ENCODE measurements at places on chromosomes 16 and 17.

DNA sequence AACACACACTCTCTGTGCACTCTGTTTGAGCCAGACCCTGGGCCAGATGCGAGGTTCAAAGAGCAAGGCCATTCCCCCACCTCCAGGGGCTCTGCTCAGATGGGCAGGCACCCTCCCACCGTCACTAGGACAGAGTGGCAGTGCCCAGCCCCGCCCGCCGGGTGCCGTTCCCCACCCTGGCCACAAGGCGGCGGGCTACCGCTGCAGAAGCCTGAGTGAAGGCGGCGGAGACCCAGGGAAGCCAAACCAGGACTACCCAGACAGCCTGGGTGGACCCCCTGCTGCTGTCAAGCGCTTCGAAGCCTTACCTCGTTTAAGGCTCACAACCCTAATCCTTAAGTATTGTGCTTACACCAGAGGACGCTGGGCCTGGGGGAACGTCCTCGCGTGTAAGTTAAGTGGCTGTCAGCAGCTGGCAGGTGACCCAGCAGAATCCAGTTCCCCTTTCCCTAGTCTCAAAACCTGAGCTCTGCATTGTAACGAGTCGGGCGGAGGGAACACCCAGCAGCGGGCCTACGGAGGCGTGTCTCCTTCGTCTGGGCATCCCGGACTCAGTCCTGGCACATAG lies 4.5 kb downstream of the ARHGAP27 start:
- peak; percentile 79 for DNase-seq

DNA sequence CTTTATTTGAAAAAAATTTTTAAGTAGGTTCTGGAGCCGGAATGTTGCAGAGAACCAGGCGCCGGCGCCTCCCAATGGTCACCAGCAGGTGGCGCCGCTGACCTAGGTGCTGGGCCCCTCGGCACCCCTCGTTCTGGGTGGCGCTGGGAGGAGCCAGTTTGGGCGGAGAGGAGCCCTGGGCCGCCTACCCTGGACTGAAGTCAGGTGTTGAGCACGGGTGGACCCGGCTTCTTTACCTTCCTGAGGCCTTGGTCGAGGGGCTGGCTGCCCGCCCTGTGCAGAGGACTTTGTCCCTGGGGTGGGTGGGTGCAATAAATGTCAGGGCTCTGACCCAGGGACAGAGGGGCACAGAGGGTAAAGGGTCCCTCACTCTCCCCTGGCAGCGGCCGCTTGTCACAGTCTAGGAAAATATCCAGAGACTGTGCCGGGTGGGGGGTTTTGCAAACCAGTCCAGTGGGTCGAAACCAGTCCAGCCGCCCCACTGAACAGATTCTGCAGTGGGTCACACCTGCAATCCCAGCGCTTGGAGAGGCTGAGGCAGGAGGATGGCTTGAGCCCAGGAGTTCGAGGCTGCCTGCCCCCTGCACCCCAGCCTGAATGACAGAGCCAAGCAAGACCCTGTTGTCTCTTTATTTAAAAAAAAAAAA lies 30.1 kb upstream of the TNFRSF13B start:
- peak; percentile 78 for DNase-seq

- DNase-seq: no peak
Measured at GRCh38 chr17:40462343-40463121, 19.3 kb downstream of the IGFBP4 start.

DNA sequence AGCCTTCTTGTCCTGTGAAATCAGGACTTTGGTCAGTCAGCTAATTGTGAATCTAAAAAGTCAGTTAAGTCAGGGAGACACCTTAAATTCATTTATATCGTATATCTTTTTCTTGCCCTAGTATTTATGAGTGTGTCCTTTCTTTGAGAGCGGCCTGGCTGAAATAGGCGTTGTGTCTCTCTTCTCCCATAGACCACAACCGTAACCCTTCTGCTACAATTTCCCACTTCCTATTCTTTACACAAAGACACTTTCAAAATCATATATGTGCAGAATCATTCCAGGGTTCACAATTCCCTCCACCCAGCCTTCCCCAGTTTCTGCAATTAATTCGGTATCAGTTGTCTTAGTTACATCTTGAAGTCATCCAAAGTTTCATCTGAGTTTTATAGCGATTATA lies 14.0 kb upstream of the COTL1 start:
- no peak for DNase-seq

- DNase-seq: no peak
Measured at GRCh38 chr17:78958641-78959127, 21.0 kb downstream of the LGALS3BP start.

DNA sequence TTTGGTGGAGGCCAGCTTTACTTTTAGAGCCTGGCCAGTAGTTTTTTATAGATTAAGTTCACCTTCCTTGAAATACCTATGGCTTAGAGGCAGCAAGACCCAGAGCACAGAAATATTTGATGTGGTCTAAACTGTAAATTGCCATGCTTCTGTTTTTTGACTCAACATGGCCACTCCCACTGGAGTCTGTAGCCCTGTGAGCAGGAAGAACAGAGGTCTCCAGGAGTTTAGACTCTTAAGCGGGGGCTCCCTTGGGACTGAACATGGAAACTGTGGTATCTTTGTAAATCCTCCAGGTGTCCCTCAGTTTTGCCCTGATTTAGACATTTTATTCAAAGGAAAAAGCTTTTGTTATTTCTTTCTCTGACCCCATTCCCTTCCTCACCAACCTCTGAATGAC lies 145.6 kb downstream of the FTO start:
- no peak for DNase-seq

- no peak for DNase-seq
Measured at GRCh38 chr16:70418993-70419318, 19.9 kb downstream of the ST3GAL2 start.

DNA sequence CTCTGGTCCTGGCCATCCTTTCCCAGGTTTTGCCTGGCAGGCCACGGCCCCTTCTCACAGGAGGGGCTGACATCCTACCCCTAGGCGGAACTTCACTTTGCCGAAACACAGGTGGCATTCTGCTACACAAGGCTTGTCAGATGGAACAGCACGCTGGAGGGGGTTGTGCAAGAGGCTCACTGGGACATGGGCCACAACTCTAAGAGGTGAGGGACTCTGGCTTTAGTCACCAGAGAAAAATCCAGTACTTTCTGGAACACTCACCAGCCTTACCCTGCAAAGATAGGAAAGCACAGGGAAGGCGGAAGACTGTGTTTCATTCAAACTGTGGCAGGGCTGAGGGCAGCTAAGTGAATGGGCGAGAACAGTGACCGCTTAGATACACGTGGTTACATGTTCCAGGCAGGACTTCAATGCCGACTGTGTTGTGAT lies 18.3 kb downstream of the CDC42EP4 start:
- DNase-seq: no peak

GRCh38 chr17:65405563-65405962 lies 155.9 kb downstream of the AXIN2 start:
- DNase-seq: no peak

- DNase-seq: no peak
Measured at GRCh38 chr17:7240375-7240774, 1.1 kb upstream of the PHF23 start.

DNA sequence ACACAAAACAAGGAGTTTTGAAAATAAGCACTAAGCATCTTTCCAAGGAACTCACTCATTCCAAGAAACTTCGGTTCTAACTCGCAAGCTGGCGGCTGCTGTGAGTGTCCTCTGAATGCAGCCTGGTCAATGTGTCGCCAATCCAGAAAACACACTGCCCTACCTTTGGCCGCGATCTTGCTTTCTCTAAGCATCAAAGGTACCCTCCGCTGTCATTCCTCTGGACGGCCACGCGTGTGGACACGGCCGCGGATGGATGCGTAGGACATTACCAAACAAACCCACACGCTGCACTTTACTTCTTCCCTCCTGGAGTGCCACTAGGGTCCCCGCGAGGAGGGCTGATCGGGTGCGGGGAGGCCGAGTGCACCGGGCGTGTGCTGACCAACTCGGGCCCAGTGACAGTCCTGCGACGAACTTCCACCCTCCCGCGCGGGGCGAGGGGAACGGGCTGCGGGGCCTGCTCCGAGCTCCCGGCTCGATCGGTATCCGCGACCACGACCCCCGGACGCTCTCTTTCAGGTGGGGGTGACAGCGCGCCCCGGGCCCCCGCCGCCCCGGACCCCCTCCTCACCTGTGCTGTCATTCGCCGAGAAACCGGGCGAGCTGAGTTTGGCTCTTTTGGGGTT lies 1.1 kb downstream of the CREBBP start:
- peak; percentile 23 for DNase-seq

DNA sequence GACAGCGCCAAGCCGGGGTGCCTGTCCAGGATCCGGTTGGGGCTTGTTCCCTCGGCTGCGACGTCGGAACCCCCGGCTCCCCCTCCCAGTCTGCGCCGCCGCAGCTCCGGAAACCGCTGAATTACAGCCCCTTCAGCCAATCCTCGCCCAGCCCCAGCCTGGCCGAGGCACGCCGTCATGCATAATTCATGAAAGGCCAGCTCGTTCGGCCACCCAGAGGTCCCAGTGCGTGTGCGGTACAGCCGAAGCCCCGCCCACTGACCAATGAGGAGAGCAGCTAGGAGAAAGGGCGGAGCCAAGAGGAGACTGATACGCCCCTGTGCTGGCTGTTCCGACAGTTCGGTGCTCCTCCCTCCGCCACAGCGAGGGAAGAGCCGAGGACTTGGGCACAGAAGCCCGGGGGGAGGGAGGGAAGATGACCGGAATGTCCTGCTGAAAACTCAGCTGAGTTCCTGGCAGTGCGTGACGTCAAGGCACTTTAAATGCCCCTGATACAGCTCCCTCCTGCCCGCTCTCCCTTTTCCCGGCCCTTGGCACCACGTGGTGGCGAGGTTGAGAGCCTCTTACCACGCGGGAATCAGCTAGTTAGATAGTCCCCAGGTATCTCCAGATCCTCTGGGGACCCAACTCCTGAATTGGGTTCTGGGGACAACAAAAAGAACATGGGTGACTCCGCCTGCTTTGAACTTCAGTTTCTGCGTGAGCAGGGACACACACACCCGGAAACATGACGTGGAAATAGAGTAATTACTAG lies at the start of gene STAT3:
Gene STAT3 (minus strand): TSS at position 62 of the 754 bp plus-strand sequence. CDS start 39,926 bp downstream, outside the sequence.
- peak; percentile 100 for DNase-seq

GRCh38 chr16:11079652-11080187 lies 135.4 kb downstream of the CLEC16A start:
- DNase-seq: no peak

DNA sequence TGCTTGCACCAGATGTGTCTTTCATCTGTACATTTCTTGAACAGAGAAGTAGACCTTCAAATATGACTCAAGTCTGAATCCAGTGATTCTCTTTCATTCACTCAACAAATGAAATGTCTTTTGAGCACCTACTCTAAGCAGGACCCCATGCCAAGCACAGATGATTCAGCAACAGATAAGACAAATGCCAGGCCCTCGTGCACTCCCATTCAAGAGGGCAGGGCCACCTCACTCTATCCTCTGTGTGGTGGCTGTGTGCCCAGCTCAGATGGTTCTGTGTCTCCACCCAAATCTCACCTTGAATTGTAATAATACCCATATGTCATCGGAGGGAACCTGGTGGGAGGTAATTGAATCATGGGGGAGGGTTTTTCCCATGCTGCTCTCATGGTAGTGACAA lies 74.1 kb upstream of the NKD1 start:
- DNase-seq: no peak

- DNase-seq: no peak
Measured at GRCh38 chr16:83549316-83550182, 258.2 kb upstream of the HSBP1 start.

DNA sequence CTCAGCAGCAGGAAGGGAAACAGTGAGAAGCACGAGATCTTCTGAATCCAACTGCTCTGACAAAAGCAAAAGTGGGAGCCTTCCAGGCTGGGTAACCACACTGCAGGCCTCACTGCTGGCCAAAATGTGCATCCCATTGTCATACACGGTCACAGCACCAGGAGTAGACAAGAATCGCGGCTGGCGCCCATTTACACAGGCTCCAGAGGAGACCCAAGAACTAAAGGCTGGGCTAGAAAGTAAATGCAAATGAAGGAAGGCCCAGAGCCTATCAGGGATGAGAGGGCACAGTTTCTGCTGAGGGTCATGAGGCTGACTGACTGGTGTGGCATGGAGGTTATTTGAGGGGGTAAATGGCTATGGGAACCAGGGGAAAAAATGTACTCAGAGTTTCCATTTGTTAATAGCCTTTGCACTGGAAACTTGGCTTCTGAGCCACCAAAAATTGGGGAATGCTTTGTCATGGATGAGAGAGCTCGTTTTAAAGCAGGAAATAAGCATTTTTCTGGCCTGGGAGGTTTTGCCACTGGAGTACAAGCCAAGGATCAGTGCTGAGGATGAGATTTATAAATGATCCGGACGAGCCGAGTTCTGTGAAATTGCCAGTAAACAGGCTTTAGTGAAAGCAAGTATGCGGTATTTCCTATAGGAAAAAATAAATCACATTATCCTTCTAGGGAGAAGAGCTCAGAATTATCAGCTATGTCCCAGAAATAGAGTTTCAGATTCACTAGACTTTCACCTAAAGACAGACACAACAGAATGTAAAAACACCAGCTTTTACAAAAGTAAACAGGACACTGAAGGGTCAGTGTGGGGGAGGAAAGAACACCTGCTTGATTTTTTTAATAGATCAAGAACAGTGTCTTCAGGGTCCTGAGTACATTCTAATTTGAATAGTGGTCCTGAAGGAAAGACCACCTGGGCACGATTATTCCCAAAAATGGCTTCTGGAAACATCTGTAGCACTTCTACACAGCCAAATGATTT lies 66.9 kb upstream of the GSG1L start:
- DNase-seq: no peak

GRCh38 chr16:65624666-65625065 lies 502.8 kb upstream of the CDH11 start:
- DNase-seq: no peak

- DNase-seq: no peak
Measured at GRCh38 chr16:25713785-25714570, 22.2 kb downstream of the HS3ST4 start.

GRCh38 chr17:48970224-48970623 lies 1.8 kb upstream of the GIP start:
- no peak for DNase-seq

- DNase-seq: no peak
Measured at GRCh38 chr17:56173958-56174835, 20.9 kb downstream of the ANKFN1 start.

GRCh38 chr17:62705156-62705777 lies 77.8 kb downstream of the MRC2 start:
- DNase-seq: no peak

DNA sequence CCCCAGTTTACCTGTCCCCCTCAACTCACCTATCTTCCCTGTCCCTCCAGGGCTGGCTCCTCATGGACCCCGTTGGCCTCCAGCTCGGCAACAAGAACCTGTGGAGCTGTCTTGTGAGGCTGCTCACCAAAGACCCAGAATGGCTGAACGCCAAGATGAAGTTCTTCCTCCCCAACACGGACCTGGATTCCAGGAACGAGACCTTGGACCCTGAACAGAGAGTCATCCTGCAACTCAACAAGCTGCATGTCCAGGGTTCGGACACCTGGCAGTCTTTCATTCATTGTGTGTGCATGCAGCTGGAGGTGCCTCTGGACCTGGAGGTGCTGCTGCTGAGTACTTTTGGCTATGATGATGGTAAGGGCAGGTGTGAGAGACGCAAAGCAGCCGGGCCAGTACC lies 31.3 kb downstream of the NLRC5 start:
- DNase-seq: no peak
